Esophagus squamous epithelium (tissue), 5 donors: ENCODE measurements at places on chromosomes 12 and 14.
A peak's percentile ranks its signal among the peaks of the same experiment; 100 is the strongest.

DNA sequence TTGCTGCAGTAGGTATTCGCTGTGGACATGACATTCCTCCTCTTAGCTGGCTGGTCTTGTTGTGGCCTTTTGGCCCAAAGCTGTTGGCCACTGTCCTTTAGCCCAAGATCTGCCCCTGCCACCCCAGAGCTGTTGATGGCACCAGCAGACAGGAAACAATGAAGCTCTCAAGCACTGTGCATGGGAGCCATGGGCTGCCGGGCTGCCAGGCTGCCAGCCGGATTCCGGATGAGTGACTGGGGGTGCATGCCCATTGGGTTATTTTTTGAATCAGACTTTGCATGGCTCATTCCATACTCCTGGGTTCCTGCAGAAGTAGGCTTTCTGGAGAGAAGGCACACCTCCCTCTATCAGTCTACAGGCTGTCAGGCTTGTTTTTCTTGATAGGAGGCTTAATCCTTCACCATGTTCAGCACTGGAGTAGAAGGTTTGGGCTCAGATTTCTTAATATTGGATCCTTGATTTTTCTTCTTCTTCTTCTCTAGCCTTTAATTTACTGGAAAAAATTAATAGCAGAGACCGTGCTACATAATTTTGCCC, 32.4 kb downstream of the MAX start:
- DNase-seq, result no peak

DNA sequence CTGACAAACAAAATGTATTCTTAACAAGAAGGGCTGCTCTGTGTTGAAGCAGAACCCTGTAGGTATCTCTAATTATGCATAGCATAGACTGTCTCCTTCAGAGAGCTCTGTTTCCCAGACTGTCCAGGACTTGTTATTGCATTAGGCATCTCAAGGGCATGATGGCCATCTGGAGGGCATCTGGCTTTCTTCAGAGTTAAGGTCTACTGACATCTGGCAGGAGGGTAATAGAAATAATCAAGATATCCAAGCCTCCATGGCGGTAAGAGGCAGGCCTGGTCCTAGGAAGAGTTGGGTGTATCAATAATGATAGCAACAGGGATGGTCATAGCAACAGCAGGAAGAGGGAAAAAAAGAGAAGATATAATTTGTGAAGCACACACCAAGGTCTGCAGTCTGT, 161.2 kb downstream of the TTC8 start:
- no peak for DNase-seq

- no peak for DNase-seq
Measured at GRCh38 chr14:100838493-100839314, 12.8 kb downstream of the MEG3 start.

GRCh38 chr12:121139286-121139685, 6.6 kb downstream of the P2RX7 start:
- no peak for DNase-seq

GRCh38 chr12:45729233-45730083, at the start of gene ARID2:
TSS of gene ARID2 (plus strand) at chr12:45729706. CDS start at chr12:45729837, 131 bp downstream.
- peak; percentile 42 for DNase-seq

GRCh38 chr12:113007166-113007565, 28.8 kb downstream of the OAS2 start:
- no peak for DNase-seq

DNA sequence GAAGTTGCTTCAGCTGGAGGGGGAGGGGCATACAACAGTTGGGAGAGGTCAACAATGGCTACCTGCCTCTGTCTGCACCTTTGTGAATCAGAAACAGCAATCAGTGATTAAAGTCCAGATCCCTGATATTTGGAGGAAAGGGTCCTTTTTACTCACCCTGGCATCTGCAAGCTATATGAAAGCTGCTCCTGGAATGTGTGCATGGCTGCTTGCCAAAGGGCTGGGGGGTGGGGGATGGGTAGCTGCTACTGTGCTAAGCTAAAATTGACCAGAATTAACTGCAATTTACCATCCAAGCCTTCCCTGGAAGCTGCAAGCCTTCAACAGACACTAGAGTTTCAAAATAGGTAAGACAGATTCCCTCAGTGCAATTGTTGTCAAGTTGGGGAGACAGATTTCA, 13.5 kb upstream of the GTF2A1 start:
- DNase-seq, result no peak

GRCh38 chr12:2177751-2178150, 125.0 kb downstream of the CACNA1C start:
- DNase-seq, result no peak

DNA sequence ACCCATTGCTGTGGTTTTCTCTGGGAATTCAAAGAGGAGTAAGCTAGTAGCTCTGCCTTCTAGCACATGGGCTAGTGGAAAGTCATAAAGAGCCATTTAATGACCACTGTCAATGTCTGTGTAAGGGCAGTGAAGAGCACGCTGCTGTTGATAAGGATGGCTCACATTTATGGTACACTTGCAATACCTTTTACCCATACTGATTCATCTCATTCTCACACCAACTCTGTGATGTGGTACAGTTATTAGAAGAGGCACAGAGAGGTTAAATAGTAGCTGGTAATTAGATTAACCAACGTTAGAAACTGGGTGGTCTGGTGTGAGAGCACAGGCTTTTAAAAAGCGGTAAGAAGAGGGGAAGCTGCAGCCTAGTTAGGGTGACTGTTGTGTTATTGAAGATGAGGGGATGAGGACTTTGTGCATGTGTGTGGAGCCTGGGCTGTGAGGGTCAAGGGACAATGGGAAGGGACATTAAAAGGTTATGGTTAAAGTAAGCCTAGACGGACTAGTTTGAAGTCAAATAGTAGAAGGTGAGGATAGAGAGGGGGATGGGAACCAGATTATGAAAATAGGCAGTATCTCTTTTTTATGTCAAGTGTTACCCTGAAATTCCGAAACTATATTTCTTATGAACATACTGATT, 25.2 kb downstream of the RASSF3 start:
- no peak for DNase-seq

DNA sequence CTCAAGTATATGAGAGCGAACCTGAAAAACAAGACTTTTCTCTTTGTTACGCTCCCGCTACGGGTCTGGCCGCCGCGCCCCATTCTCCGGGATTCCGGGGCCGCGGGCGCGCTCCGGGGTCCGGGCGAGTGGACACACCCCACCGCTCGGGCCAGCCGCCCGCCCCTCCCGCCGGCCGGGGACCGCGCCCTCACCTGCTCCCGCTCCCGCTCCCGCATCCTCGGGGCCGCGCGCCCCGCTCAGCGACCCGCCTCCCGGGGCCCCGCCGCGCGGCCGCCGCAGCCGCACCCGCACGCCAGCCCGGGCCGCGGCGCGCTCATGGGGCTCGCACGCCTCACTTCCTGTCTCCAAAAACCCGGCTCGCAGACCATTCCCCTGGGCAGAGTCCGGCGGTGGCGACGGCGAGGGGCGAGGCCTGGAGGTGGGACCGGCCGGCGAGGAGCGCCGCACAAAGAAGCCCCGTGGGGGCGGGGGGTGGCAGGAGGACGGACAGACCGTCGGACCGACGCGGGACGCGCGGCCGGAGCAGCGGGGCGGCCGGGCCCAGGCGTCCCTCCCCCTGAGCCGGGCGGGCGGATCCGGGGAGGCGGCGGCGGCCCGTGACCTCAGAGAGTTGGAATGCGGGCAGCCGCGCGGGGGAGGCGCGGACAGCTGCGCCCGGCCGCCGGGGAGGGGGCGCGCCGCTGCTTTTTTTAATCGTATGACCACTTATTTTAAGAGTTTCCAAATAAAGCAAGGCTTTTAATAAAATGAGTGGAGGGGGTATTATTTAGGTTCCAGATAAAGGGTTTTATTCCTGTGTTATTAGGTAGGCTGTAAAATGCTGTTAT, at the start of gene PTPN21:
TSS of gene PTPN21 (minus strand) at position 551 of the 830 bp plus-strand sequence. CDS start 4,590 bp downstream, outside the sequence.
- DNase-seq, result no peak

- no peak for DNase-seq
Measured at GRCh38 chr12:30169839-30170591, 386.3 kb upstream of the TMTC1 start.

- no peak for DNase-seq
Measured at GRCh38 chr12:12083688-12084087, 12.9 kb downstream of the BCL2L14 start.

DNA sequence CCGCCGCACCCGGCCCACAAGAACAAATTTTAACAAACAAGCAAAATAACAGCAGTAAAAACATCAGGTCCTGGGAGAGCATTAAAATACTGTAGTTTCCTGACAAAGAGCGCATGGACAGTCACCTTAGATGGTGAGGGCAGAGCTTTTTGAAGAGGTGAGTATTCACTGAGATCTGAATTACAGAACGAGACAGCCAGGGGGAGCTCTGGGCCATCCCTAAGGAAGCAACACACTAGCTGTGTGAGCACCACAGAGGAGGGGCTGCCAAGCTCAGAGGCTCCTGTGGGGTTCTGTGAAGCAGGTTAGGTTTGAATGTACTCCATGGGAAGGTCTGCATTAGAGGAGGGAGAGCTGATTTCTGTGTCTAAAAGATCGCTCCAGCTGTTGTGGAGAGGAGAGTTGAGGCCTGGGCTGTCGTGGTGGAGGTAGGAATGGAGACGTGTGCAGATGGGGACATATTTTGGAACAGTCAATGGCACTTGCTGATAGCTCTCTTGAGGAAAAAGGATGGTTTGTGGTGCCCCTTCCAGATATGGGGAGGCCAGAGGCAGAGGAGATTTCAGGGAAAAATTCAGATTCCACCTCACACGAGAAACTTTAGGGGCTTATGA, 72.9 kb downstream of the TRAFD1 start:
- DNase-seq, result no peak

GRCh38 chr14:54778618-54779345, 123.8 kb downstream of the GCH1 start:
- DNase-seq, result no peak

DNA sequence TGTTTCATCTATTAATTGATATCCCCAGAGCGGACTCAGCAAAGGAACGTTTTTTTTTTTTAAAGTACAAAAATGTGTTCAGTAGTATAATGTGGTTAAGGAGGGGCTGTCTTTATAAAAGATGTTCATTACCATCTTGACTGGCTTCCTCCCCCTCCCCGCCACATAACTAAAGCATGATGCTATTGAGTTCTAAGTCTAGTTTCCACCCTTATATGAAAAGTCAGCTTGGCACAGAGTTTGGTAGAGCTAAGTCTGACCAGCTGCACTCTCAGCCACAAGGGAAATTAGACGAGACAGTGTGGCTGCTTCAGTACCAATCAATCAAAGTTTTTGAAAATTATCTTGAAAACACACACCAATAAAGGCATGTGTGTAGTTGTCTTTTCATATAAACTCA, 1.9 kb upstream of the MYBPC1 start:
- DNase-seq, result no peak

DNA sequence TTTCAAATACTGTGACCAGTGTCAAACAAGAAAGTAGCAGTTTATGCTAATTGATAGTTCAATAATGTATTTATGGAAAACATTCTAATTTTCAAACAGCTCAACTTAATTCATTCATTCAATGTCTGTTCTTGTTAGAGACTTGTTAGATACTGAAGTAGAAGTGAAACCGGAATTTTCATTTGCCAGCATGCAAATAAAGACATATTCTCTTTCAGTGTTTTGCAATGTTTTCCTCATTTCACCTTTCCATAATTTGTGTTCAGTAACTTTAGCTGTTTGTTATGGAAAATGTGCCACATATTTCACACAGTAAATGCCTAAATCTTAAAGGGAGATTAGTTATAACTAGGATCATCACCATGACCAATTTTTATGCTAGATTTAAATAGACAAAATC, 21.2 kb downstream of the TAS2R50 start:
- no peak for DNase-seq

- DNase-seq, result no peak
Measured at GRCh38 chr12:52264435-52264825, 10.0 kb upstream of the KRT86 start.

GRCh38 chr14:59376686-59377085, 88.5 kb downstream of the GPR135 start:
- no peak for DNase-seq

- DNase-seq, result no peak
Measured at GRCh38 chr12:66352197-66352596, 49.9 kb downstream of the HELB start.

- DNase-seq, result no peak
Measured at GRCh38 chr12:131882804-131883520, 11.5 kb upstream of the ULK1 start.
